EH (cell line): ENCODE measurements at places on chromosomes 1 and 21.

GRCh38 chr1:230785636-230786384, 38.6 kb downstream of the CAPN9 start:
- DNase-seq: no peak

DNA sequence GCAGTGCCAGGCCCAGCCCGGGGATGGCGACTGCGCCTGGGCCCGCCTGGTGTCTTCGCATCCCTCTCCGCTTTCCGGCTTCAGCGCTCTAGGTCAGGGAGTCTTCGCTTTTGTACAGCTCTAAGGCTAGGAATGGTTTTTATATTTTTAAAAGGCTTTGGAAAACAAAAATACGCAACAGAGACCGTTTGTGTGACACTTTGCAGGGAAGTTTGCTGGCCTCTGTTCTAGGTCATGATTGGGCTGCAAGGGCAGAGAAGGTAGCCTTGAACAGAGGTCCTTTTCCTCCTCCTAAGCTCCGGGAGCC, 719 bp downstream of the SOD1 start:
- DNase-seq: peak; percentile 53

DNA sequence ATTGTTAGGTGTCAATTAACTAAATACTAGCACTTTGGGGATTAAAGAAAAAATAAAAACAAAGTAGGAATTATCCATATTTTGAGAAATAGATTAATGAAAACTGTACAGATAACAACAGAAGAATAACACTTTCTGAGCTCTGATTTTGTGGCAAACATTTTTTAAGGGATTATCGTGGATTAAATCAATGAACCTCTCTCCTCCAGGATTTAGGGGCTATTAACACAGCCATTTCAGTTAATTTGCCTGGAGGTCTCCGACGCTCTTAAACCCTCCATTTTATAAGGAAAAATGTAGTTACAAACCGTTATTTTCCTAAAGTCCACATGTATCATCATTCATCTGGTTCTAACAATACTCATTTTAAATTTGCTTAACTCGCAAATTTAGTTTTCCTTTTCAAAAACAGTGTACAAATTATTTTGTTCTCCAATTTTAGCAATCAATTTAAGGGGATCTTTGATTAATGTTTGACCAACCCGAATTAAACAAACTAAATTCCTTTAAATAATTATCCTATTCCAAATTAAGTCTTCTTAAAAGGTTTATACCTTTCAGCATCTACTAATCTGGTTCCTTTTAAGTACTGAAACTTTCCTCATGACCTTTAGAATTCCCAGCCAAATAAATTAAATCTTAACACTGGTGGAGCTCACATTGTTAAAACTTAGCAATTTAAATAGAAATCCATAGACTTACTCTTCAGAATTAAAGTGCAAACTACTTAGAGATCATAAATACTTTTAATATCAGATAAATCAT, 30.7 kb upstream of the RNF187 start:
- DNase-seq: no peak

GRCh38 chr1:116769561-116769977, 15.3 kb downstream of the CD2 start:
- DNase-seq: peak; percentile 18

DNA sequence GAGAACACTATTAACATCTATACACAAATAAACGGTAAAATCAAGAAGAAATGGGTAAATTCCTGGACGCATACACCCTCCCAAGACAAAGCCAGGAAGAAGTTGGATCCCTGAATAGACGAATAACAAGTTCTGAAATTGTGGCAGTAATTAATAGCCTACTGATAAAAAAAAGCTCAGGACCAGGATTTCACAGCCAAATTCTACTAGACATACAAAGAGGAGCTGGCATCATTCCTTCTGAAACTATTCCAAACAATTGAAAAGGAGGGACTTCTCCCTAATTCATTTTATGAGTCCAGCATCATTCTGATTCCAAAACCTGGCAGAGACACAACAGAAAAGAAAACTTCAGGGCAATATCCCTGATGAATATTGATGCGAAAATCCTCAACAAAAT, 70.7 kb upstream of the FMO3 start:
- no peak for DNase-seq

GRCh38 chr1:62882201-62883104, 98.5 kb downstream of the ATG4C start:
- DNase-seq: no peak

- no peak for DNase-seq
Observed at GRCh38 chr1:30284226-30284625, 439.2 kb downstream of the MATN1 start.

DNA sequence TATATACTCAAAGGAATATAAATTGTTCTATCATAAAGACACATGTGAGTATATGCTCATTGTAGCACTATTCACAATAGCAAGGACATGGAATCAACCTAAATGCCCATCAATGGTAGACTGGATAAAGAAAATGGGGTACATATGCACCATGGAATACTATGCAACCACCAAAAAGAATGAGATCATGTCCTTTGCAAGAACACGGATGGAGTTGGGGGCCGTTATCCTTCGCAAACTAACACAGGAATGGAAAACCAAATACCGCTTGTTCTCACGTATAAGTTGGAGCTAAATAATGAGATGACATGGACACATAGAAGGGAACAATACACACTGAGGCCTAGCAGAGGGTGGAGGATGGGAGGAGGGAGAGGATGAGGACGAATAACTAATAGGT, 16.0 kb upstream of the SGIP1 start:
- DNase-seq: no peak

DNA sequence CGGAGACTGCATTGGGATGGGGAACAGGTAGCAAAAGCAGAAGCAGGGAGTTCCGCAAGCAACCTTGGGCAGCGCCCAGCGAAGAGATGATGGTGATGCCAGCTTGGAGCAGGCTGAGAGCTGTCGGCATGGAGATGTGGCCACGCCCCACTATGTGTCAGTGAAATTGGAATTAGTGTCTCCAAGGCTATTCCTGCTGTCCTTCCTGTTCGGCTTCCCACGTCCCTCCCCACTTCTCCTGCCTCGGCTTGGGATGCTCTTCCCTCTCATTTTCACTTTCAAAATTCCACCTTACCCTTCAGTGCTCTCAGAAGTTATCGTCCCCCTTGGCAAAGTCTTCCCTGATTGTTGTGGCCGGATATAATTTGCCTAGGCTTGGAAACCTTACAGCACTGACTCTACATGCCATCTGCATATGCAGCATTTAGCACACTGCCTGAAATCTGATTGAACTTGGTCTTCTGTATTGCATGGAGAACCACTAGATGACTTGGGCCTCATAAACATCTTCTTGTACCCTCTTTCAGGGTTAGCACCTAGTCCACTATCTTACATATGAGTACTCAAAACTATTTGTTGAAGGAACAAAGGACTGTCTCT, 270.7 kb upstream of the RUNX1 start:
- no peak for DNase-seq

DNA sequence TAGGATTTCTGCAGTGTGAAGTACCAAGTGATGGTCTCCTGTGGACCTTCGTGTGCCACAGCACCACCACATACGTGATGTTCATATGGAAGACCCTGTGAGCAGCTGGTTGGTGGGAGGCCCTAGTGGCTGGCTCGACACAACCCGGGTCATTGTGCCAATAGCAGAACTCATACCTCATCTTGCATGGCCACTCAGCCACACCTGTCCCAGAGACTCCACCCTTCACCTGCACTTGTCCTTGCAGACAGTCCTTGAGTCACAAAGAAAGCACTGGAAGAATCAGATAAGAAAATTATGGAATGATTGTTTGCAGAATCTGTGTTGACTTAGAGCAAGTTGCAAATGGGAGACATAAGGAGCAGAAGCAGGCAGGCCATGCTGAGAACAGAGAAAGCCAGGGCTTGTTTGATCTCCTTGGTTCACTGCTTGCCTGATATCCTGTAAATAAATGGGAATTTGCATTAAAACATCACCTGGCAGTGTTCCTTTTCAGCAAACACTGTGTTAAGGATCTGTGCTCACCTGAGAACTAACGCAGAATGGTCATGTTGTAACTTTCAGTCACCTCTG, 307.7 kb downstream of the SIPA1L2 start:
- no peak for DNase-seq

DNA sequence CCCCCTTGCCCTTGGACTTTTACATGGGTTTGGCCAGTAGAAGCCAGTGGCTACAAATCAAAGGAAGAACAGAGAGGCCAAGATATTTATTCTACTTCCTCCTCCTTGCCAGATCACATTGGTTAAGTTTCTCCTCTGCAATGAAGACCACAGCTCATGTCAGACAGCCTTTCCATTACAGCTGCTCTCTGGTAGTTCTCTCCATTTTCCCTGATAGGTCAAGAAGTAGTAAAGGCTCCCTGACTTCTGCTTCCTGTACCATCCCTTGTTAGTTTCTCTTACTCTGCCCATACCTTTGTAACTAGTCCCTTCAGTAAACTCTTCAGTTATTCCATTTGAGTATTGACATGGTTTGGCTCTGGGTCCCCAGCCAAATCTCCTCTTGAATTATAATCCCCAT, 27.8 kb downstream of the NME7 start:
- no peak for DNase-seq

GRCh38 chr1:22592919-22593790, 29.9 kb downstream of the EPHA8 start:
- DNase-seq: no peak

- DNase-seq: no peak
Observed at GRCh38 chr1:159205225-159205624, 550 bp downstream of the ACKR1 start.

GRCh38 chr1:156767879-156768604, 707 bp downstream of the PRCC start:
- peak; percentile 29 for DNase-seq

DNA sequence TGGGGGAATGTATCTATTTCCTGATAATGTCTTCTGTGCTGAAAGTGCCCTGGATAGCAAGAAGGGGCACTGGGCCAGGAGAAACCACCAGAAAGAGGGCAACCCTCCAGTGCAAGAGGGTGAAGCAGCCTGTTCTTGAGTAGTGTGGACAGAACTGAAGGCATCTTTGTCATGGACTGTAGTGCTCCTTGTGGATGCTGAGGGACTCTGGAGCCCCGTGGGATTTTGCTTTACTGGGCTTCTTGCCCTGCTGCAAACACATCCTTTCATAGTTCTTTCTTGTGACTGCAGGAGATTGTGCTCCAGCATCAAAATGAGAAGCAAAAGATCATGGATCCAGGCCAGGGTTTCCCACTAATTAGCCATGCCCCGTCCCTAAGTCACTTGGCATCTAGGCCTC, 300.6 kb downstream of the ZNF326 start:
- DNase-seq: no peak

- no peak for DNase-seq
Observed at GRCh38 chr1:54309631-54310366, 96.4 kb downstream of the SSBP3 start.

DNA sequence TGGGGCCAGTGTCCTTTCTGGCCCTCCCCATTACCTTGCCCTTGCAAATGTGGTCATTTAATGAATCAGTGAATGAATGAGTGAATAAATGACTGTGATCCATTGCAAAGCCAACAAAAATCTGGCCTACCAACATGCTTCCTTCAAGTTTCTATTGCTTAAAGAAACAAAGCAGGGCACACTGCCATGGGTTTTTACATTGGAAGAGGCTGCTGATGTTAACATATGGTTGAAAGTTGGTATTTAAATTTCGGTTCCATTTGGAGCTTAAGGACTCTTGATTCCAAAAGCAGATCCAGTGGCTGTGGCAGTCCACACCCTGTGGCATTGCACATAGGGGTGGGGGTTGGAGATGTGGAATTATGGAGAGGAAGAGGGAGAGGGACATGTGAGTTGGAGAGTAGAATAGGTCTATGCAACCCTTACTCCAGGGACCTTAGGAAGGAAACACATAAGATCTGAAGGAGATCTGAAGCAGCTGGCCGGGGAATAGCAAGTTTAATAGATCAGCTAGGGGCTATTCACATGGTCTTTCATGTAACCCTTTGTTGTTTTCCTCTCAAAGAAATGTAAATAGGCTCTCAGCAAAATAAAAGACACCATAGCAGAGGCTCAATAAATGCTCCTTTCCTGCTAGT, 7.2 kb downstream of the ABCA4 start:
- DNase-seq: no peak

GRCh38 chr1:115241309-115241708, 96.7 kb downstream of the NGF start:
- DNase-seq: no peak

DNA sequence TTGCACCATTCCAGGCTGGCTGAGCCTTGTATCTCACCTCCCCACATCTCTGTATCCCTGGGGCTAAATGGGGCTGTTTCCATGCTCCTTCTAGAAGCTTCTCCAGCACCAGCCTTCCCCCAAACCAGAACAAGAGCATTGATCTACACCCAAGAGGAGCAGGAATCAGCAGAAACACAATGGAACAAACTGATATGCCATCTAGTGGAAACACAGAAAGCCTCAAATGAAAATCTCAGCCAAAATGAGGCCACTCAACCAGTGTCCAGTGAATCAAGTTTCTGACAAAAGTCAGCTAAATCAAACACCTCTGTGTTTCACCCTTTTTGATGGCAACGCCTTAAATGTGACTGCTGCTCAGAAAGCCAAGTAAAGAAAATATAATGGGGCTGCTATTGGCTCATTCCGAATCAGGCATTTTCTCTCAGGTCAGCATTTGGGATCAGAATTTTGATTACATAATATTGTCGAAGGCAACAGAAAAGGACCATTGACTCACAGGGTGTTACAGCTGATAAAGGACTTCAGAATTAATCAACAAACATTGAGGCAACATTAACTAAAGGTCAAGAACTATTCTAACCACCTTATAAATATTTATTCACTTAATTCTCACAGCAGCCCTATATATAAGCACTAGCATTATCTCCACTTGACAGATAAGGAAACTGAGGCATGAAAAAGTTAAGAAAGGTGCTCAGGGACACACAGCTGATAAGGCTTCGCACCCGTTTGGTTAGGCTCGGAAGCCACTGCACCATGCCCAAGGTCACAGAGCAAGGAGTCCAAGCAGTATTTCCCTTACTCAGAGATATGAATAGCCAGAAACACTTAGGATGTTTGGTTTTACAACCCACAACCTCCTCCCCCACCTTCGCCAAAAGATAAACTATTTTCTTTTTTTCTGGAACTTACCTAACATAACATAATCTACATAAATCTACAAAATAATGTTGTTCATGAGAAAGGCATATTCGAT, 85.8 kb upstream of the KCNJ15 start:
- DNase-seq: peak; percentile 15

DNA sequence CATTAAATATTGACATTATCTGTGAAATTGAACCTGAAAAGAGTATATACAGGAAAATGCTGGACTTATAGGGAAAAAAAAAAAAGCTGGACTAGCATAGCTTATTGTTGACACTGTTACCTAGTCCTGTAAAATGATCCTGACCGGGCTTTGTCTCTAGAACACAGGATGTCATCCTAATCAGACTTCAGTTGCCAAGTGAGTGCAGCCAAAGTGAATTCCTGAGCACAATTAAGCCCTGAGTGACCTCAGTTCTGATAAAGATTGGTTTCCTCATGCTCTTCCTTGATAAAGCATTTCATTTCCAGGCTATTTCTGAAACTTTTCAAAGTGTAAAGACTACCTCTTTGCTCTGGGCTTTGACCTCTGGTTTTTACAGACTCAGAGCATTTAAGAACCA, 19.8 kb downstream of the SELP start:
- DNase-seq: no peak

DNA sequence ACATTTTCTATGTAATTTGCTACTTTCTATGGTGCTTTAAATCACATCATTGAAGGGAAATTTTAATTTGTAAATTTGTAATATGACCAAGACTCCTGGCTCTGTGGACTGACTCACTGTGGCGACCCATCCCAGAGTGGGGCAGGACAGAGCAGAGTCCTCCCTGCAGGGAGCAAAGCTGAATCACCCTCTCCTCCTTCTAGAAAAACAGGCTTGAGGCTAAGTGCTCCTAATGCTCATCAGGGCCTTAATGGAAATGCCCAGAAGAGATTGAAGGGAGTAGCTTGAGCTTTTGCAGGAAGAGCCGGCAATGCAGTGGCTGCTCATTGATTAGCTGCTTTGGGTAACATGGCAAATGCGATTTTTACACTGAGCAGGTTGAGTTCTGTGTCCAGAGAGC, 16.8 kb downstream of the S100A10 start:
- peak; percentile 83 for DNase-seq
